ENCODE measurements at places on chromosomes 11 and 22.

DNA sequence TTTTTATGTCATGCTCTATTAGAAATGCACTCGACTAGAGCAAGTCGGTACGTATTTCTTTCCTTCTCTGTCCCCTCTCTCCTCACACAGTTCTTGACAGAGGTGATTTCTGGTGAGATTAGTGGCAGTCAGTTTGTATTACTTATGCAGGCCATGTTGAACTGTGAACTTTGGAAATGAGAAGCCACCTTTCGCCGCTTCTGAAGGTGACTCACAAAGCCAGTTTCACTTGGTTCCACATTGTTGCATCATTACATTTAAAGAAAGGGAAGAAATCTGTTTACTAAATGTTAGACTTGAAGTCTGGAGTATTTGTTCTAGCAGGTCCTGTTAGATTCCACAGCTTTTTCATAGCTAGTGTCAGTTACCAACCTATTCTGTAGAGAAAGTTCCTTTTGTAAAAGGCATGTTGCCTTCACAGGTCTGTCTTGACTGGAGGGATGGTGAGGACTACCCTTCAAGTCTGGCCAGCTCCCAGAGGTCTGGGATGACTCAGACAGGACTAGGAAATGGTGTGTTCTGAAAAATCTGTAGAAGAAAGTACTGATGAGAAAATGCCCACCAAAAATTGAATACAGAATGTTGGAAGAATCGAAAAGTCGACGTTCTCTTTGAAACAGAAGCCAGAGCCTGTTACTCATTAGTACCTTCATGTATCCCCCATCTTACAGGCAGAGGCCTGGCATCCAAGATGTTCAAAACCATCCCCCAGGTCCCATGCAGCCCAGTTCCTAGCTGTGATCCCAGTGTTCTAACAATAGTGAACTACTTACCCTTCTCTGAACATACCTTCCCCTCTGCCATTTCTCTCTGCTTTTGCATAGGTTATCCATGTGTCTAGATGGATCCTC lies 181.4 kb downstream of the DBX1 start:
- DNase-seq: peak; percentile 88

- peak; percentile 50 for DNase-seq
Observed at GRCh38 chr11:22244986-22245592, 52.2 kb downstream of the ANO5 start.

DNA sequence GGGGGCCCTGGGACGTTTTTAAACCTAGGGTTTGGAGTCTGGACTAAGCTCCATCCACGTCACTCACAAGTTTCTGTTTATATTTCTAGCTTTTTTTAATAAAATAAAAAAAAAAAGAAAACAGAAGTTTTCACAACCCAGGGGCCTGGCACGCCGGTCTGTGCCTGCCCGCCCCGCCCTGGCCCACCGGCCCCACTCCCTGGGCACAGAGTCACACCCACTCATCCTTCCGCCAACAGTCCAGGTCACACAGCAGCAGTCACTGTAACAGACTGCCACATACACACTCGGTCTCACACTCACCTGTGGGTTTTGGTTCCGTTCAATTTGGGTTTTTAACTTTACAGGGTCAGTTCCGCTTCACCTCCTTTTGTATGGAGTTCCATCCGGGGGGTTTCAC lies 5.3 kb upstream of the ACR start:
- no peak for DNase-seq

DNA sequence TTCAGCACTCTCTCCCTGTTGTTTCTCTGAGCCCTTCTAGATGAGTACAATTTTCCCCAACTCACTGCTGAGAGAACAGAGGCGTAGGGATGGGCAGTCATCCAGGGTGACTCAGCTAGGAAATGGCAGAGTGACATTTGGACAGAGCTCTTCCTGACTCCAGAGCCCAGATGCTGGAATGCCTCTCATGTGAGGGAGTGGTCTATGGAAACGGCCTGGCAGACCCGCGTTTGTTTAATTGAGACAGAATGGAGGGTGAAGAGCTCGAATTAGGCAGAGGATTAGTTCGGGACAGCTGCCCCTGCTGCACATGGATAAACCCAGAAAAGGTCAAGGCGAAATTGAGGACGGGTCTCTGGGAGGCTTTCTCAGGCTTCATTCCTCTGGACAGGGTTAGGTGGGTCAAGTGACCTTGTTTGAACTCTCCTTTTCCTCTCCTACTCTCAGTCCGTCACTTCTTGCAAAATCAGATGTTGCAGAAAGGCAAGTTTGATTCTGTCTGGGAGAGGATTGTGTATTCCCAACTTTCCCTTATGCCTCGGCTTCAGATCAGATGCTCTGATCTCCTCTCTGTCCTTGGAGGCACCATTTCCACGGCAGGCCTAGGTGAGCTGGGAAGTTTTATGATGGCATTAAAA lies 7.6 kb upstream of the LMO2 start:
- peak; percentile 52 for DNase-seq

GRCh38 chr11:32262367-32262766 lies 171.5 kb downstream of the RCN1 start:
- no peak for DNase-seq
